Effector memory CD4-positive, alpha-beta T cell (primary cell): ENCODE measurements at places on chromosomes 11 and 22.

- DNase-seq, result no peak
Observed at GRCh38 chr11:85783758-85784157, 27.2 kb downstream of the SYTL2 start.

DNA sequence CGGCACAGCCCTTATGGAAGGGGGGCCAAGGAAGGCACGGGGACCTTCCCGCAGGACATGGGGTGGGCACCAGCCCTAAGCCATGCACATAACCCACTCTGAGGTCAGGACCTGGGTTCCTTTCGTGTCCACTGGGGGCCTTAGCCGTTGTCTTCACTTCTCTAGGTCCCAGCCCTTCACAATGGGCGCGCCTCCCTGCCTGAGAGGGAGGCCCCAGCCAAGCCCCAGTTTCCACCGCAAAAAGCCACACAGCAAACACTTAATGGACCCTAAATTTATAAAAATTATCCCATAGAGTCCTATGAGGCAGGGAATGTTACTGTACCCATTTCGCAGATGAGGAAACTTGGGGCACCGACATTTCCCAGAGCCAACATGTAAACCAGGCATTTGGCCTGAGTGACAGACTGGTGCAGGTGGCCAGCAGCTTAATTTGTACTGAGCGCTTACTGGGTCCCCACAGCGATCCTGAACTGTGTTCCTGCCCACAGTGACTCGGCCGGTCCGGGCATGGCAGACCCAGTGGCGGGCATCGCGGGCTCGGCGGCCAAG lies 1.2 kb downstream of the GAS2L1 start:
- no peak for DNase-seq

GRCh38 chr11:99238401-99238800 lies 217.7 kb downstream of the CNTN5 start:
- DNase-seq, result no peak

GRCh38 chr11:86041975-86042378 lies 26.9 kb downstream of the PICALM start:
- peak; percentile 43 for DNase-seq

GRCh38 chr11:115963156-115963555 lies 458.9 kb upstream of the CADM1 start:
- DNase-seq, result no peak

GRCh38 chr11:119403021-119403420 lies 20.0 kb downstream of the THY1 start:
- DNase-seq, result no peak
